CD14-positive monocyte (primary cell): ENCODE measurements at places on chromosomes 11 and 22. TPM values are rescaled to one million over a fixed set of nuclear protein-coding genes. Genes with fewer than 3 reads are reported as not detected.

DNA sequence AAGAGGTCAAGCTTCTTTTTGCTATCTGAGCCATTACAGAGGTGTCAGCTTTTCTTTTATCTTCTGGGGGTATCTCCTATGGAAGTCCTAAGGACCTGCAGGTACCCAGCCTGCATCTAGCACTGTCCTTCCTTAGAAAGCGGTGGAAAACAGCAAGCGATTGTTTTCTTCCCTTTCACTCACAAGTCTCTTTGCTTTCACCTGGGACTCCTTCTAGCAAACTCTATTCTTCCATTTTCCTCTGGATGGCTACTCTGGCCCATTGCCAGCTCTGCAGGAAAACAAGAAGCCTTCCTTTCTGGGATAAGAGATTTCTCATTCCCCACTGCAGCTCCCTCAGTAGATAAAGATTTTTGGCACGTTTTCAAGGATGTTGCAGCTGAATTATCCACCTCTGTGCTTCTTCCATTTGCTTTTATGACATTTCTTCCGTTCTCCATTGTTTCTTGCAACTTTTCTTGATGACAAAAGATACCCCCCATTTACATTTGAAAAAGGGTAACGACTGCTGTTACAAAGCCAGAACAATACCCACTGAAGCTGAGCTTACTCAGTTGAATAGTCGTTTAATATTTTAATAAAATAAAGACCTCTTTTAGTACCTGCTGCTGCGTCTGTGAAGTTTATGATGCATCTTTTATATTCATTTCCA lies 40.2 kb upstream of the BDNF start:
- DNase-seq, result no peak

GRCh38 chr11:119793335-119793984 lies 64.5 kb upstream of the NECTIN1 start:
- DNase-seq, result no peak

GRCh38 chr11:125542709-125543108 lies 26.6 kb upstream of the EI24 start:
- no peak for DNase-seq

DNA sequence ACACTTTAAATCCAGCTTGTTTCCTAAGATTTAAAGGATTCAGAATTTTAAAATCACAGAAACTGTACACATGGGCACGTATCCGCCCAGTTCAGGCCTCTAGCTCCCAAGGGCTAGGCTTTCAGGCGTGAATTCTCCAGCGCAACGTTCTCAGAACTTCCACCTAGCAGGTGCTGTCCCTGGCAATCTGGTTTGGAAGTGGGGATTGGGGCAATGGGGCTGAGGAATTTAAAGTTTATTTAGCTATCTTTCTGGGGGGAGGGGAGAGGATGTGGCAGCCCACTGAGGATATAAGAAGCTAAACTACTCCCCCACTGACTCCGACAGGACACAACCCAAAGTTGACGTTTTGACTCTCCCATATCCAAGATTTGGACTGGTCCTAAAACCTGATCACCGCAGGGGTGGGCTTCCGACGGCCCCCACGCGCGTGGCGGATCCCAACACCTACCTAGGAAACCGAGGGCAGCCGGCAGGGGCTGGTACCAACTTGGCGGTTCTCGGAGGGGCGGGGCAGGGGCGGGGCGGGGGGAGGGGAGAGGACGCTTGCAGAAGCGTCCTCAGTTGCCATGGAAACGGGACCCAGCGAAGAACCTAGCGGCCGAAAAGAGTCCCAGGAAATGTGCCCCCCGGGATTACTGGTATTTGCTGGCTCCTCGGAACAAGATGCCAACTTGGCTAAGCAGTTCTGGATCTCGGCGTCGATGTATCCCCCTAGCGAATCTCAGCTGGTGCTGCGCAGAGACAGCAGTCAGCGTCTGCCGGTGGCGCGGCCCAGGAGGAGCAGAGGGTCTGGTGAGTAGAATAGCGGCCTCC lies at the start of gene HOATZ:
HOATZ (plus strand) TSS at position 563 of the 816 bp plus-strand sequence; CDS start at position 570, 7 bp downstream.
- DNase-seq, result no peak

- peak; percentile 60 for DNase-seq
These were observed 149.8 kb downstream of the TTC17 start for GRCh38 chr11:43508511-43508918.

DNA sequence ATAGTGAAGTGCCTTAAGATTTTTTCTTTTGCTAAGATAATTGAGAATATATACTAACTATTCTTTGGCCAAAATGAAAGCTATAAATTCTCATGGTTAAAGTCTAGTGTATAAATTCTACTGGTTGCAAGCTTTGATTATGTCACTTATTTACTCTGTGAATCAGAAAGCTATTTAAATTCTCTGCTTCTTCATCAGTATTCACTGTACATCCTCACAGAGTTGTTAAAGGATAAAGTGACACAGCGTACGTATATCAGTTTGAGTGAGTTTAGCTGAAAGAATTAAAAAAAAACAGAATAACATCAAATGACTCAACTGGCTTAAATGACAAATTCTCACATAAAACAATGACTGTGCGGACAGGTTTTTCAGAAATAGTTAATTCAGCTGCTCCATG lies 453.1 kb downstream of the NELL1 start:
- DNase-seq, result no peak

DNA sequence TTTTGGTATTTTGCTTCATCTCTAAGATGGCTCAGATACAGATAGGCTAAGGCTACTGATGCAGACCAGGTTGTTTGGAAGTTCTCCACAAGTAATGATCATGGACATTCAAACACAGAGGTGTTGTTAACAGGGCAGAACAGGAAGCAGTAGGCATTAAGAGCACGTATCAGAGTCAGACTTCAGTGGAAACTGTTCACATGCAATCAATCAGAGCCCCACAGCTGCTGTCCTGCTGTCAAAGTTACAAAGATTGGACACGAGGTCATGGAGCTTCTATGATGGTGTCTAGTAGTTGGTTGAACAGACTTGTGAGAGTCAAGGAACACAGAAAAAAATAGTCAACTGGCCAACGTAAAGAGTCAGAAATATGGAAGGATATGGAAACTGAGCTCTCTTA lies 19.8 kb downstream of the OR10D3 start:
- no peak for DNase-seq

GRCh38 chr22:30472994-30473720 lies 1.3 kb upstream of the SEC14L3 start:
- no peak for DNase-seq

DNA sequence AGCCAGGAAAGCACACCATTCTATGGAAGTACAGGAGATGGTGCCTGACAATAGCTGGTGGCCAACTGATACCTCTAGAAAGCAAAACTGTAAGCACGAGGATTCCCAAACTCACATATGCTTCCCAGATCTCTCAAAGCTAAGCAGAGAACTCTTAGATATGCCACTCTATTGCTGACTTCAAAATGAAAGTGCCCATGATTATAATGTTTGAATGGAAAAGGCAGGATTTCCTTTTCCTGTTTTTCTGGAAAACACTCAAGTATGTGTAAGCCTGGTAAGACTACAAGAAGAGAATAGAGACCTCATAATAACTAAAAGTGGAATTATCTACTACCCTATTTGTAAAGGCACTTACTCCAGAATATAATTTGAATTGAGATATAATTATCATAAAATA lies 2.6 kb upstream of the CARD18 start:
- no peak for DNase-seq

DNA sequence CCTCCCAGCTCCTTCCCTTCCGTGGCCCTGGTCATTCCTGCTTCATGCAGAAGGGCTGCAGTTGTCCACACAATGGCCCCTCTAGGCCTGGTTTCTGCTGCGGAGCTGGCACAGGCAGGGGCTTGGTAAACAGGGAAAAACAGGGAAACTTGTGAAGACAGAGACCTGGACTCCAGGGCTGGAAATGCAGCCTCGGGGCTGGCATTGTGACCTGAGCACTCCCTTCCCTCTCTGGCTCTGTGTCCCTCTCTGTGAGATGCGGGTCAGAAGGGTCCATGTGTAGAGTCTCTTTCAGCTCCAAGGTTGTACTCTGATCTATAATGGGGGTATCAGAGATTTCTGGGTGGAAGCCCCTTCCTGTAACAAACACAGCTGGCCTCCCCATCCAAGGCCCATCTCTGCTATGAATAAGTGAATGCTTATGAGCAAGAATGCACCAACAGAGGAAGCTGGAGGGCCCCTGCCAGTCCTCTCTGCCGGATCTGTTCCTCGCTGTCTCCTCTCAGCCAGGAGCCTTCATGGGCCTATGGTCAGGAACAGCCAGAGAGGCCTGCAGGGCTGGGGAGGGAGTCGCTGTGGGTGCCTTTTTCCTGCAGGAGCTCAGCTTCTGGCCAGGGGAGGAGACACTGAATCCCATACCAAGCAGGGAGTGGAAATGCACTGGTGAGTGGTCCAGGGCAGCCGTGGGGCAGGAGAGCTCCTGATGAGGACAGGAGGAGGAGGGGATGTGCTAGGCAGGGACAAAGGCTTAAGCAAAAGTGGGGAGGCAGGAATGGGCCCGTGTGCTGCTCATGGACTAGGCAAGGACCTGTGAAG lies 6.7 kb upstream of the DERL3 start:
- DNase-seq, result no peak

Gene PGA4
- 7.0 and 13.0 TPM in 2 replicates for polyA plus RNA-seq

Gene IFITM1
- 49.5 and 88.4 TPM in 2 replicates for polyA plus RNA-seq

Gene FXYD6
- 52.1 and 71.9 TPM in 2 replicates for polyA plus RNA-seq

Gene RIBC2
- polyA plus RNA-seq, result 0.06 TPM in 1 of 2 replicates, not detected in the other

Gene C22orf15
- not detected for polyA plus RNA-seq

Gene RCOR2
- not detected in 2 replicates for polyA plus RNA-seq
